Left renal pelvis (tissue), 4 donors: ENCODE measurements at places on chromosomes 16 and 17. TPM values are rescaled to one million over a fixed set of nuclear protein-coding genes. Genes with fewer than 3 reads are reported as not detected.

The KRT13 gene
- 37.8 TPM for polyA plus RNA-seq

DNA sequence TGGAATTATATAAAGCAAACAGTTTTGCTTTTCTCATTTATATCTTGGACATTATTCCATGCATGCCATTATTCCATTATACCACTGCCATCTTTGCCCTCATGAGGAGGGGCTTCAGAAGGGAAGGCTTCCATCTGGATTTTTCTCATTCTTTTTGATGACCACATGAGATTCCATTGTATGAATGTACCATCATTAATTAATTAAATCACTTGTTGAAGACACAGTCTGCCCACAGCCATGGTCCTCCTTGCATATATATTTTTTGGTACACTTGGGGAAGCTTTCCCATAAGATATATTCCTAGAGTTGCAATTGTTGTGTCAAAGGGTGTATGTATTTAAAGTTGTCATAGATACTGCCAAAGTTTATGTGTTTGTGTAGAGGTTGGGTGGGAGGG, 7.1 kb downstream of the ARL4D start:
- no peak for DNase-seq

- no peak for DNase-seq
Measured at GRCh38 chr17:29155966-29156338, 24.2 kb downstream of the MYO18A start.

The PIK3R5 gene
- polyA plus RNA-seq, result 0.59 TPM

The GPRC5C gene
- polyA plus RNA-seq, result 10.5 TPM

DNA sequence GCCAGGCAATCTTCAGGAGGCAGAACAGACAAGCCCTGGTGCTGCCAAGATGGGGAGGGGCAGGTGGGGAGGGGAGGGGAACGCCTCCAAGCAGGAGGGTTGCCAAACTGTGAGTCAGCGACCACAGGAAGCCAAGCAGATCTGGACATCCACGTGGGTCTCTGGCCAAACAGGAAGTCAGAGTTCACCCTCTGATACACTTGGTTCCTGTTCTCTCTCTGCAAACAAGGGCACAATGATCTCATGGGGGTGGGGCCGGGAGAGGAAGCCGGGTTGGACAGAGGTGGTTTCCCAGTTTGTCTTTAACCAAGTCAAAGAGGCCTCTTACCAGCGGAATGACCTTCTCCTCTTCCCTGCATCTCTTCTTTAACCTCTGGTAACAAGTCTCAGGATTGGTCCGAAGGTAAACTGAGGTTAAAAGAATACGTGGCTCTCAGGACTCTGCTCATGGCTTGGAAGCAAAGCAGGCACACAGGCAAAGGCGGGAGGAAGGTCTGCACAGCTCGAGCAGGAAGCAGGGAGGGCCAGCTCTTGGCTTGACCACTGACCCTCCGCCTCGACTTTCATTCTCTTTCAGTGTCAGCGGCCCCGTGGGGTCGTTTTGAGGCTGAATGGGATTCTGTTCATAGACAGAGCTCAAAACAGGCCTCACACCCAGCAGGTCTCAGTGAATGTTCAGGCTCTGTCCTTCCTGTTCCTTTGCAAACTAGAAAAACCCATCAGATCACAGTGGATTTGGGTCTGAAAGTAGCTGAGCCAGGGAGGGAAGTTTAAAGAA, 32.9 kb downstream of the TK2 start:
- peak; percentile 73 for DNase-seq

GRCh38 chr16:88455610-88456355, 2.7 kb downstream of the ZFPM1 start:
- no peak for DNase-seq

The CCR7 gene
- 0.53 TPM for polyA plus RNA-seq

The DHRS13 gene
- 11.6 TPM for polyA plus RNA-seq

DNA sequence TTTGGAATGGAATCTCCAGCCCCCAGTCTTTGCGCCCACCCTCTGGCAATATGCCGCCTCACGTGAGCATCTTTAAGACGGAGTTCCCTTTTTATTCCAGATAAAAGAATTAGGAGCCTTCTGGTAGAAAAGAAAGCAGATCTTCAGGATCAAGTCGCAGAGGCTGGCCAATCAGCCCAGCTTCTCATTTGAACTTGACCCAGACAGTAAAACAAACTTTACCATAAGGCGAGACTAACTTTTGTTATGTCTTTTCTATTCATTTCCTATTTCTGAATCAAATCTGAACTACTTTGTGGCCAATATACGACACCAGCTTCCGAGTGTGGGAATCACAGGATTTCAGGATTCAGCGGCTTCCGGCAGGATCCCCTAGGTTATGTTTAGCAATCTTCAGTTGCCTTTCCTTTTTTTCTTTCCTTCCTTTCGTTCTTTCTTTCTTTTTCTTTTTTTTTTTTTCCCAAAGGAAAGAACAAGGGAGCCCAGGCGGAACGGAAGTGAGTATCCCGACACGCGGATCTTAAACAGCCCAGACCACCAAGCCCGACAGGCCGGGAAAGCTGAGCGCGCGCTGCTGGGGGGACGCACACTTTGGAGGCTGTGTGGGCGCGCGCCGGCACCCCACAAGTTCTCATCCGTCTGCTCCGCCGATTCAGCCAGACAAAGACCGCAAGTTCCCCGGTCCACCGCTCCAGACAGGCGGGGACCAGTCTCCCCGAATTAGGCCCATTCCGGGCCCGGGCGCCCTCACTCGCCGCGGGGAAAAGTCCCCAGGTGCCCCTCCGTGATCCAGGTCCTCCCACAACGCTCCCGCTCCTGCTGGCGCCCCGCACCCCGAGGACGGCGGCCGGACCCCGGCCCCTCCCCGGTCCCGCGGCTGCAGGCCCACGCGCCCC, 633 bp downstream of the TBC1D16 start:
- no peak for DNase-seq

The PHKB gene
- polyA plus RNA-seq, result 79.4 TPM

The CDH15 gene
- 2.0 TPM for polyA plus RNA-seq

DNA sequence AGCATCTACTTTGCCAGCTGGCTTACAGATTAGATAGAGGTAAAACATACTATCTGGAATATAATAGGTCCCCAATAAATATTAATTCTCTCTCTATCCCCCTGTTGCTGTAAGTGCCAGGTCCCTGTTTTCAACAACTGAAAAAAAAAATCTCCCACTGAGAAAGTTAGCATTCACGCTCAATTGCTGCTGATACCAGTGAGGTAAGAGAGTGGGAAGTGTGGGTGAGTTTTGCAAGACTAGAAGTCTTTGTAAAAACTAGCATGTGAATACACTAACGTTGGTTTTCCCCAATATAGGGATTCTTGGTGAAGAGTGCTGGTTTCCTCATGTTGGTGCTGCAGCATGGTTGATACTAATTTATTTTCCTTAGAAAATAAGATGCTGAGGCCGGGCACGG, 11.7 kb upstream of the TAOK1 start:
- DNase-seq, result no peak

The SHPK gene
- 14.3 TPM for polyA plus RNA-seq

GRCh38 chr17:41026715-41027471, at the start of gene KRTAP1-5:
Gene KRTAP1-5 (minus strand): TSS chr17:41027208. CDS start chr17:41027155, 53 bp downstream.
- no peak for DNase-seq

DNA sequence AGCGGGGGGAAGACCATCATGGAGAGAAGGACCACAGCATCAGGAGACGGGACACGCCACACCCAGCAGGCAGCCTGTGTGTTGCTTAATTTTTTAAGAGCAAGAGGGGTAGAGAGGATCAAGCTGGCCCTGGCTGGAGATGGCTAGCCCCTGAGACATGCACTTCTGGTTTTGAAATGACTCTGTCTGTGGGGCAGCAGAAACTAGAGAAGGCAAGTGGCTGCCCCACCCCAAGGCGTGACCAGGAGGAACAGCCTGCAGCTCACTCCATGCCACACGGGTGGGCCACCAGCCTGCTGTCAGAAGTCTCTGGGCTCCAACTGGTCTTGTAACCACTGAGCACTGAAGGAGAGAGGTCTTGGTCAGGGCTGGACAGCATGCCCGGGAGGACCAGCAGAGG, 75.5 kb downstream of the SOCS1 start:
- DNase-seq, result no peak

The MYH1 gene
- not detected for polyA plus RNA-seq

GRCh38 chr16:50566014-50566962, 18.1 kb downstream of the NKD1 start:
- no peak for DNase-seq

The MYL11 gene
- not detected for polyA plus RNA-seq

- DNase-seq, result no peak
Measured at GRCh38 chr17:77475016-77475976, 334.5 kb downstream of the SEC14L1 start.

The IKZF3 gene
- polyA plus RNA-seq, result 0.33 TPM

DNA sequence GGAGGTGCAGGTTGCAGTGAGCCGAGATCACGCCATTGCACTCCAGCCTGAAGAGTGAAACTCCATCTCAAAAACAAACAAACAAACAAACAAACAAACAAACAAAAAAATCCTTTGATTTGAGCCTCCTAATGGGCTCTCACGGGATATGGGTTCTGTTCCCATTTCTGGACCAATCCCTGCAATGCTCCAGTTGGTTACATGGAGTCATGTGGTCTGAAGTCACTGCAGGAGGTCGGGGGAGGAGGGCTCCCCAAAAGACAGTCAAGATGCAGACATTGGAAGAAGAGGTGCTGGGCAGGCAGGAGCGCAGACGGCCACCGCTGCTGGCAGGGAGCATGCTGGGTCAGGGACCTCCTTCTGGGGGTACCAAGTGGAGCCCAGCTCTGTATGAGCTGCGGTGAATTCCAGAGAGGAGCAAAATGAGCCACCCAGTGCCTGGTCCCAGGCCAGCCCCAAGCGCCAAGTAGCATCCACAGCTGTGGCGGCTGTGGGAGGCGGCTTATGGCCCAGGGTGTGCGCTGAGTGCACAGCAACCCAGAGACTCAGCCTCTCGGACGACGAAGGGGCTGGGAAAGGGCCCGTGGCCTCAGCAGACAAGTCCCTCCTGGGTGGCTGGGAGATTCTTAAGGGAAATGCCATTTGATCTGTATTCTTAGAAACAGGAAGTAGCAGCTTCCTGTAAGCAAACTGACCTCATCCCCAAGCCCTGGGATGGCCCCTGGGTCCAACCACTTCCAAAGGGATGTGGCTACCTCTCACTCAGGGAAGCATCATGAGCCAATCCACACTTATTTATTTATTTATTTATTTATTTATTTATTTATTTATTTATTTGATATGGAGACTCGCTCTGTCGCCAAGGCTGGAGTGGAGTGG, 19.6 kb upstream of the ATP2A3 start:
- no peak for DNase-seq

The UTP18 gene
- 50.6 TPM for polyA plus RNA-seq

- DNase-seq, result peak; percentile 41
Measured at GRCh38 chr17:33464669-33465280, 171.7 kb upstream of the ASIC2 start.

DNA sequence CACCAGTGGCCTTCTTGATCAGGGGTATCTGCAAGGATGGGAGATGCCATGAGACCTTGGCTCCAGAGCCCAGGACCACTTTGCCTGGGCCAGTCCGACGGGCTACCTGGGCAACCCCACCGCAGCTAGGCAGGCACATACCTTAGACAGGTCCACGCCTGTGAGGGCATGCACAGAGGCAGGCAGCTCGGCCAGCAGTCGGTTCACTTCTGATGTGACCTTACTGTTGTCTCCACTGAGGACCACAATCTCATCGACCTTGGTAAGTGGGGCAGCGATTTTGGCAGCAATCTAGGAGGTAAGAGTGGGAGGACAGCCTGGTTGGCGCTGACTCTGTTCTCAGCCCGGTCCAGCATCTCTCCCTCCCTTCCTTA, 17.0 kb downstream of the FLOT2 start:
- no peak for DNase-seq

GRCh38 chr17:4895657-4896331, 3.5 kb upstream of the C17orf107 start:
- no peak for DNase-seq

The CCL13 gene
- 0.24 TPM for polyA plus RNA-seq

GRCh38 chr16:64437706-64438324, 684.0 kb downstream of the CDH11 start:
- no peak for DNase-seq

- DNase-seq, result no peak
Measured at GRCh38 chr16:58500430-58501241, 693 bp downstream of the NDRG4 start.

The TMEM235 gene
- polyA plus RNA-seq, result not detected

DNA sequence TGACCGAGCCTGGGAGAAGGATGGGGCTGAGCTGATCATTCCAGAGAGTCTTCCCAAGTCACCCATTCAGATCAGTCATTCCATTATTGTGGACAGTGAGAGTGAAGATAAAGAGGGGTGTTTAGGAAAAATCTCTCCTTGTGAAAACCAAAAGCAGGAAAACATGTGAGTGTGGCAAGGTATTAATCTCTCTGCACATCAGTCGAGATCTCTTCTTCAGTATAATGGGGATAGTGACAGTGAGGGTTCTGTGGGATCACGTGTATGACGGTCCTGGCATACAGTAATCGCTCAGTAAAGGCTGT, 35.4 kb downstream of the CHD9 start:
- no peak for DNase-seq

DNA sequence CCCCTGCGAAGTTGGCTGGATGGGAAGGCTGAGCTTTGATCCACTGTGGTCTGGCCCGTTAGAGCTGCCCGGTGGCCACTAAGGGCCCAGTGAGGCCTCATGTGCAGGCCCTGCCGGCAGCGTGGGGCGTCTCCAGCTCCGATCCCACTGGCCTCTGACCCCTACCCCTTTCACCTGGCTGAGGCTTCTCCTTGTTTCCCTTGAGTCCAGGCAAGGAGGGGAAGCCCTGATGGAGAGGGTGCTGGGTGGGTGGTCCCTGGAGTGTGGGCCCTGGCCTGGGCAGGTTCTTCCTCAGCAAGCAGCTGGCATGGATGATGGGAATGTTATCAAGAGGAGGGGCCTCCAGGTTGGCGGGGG, 356.8 kb downstream of the SEC14L1 start:
- no peak for DNase-seq

- DNase-seq, result no peak
Measured at GRCh38 chr16:89052191-89052889, 41.3 kb upstream of the ACSF3 start.

The CHST5 gene
- 0.66 TPM for polyA plus RNA-seq

The KRTAP9-2 gene
- not detected for polyA plus RNA-seq

GRCh38 chr17:3503285-3503684, 27.5 kb downstream of the ASPA start:
- no peak for DNase-seq

DNA sequence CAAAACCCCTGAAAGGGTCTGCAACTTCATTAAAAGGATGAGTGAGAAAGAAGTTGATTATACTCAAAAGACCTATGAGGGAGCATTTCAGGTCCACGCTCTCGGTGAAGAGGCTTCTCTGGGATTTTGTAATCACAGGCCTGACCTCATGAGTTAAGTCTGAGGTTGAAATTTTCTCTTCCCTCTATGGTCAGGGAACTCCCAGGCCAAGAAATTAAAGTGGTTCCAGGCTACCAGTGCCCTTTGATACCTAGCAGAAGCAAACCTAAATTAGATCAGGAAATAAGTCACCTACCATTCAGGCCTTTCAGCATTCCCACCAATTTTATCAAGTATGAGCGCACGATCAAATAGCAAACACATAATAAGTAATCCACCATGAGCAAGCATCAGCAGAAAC, 27.9 kb downstream of the MBTD1 start:
- DNase-seq, result no peak

GRCh38 chr17:688100-688989, 26.3 kb downstream of the VPS53 start:
- DNase-seq, result no peak
